Mucosa of descending colon (tissue), 3 donors: ENCODE measurements at places on chromosomes 3 and 15.

DNA sequence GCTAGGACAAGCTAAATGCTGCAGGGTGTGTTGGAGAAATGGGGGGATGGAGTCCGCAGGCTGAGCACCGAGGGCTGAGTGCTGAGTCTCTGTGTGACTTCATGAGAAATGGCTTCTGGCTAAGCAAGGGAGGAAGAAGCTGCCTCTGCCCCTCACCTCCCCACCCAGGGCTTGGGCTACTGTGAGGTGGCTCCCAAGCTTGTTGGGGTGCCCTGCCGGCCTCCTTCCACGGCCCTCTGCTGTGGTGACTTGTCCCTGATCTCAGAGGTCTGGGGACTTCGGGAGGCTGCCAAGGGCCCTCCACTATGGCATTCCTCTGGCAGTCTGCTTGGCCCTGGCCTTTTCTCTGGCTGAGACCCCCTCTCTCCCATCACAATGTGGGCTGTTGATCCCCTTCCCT lies 30.1 kb upstream of the RAD18 start:
- no peak for DNase-seq

DNA sequence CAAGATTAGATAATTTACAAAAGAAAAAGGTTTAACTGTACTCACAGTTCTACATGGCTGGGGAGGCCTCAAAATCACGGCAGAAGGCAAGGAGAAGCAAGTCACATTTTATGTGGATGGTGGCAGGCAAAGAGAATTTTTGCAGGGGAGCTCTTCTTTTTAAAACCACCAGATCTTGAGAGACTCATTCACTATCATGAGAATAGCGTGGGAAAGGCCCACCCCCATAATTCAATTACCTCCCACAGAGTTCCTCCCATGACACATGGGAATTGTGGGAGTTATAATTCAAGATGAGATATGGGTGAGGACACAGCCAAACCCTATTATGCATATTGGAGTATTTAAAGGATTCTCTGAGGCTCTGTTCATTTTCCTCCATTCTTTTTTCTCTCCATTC lies 138.7 kb upstream of the CADM2 start:
- DNase-seq, result no peak

DNA sequence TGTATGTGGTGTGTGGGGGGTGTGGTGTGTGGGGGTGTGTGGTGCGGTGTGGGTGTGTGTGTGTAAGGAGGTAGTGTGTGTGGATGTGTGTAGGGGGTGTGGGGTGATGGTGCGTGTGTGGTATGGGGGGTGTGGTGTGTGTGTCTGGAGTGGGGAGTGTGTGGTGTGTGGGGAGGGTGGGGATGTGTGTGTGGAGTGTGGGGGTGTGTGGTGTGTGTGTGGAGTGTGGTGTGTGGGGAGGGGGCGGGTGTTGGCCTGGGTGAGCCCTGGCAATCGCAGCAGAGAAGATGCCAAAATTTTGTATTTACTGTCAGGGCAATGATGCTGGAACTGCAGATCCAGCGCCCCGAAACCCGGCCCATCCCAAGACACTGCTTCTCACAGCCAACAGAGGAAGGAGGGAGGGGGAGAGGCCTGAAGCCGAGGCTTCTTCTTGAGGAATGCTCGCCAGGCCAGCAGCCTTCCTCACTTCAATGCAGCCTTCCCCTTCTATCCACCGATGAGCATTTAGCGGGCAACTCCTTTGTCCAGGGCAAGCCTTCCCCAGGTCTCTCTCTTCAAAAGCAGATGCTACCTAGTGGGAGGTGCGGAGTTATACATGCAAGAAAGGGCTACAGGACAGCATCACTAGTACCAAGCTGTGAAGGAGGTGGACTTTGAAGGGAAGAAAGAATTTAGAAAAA lies 11.9 kb upstream of the SRP14 start:
- peak; percentile 40 for DNase-seq

DNA sequence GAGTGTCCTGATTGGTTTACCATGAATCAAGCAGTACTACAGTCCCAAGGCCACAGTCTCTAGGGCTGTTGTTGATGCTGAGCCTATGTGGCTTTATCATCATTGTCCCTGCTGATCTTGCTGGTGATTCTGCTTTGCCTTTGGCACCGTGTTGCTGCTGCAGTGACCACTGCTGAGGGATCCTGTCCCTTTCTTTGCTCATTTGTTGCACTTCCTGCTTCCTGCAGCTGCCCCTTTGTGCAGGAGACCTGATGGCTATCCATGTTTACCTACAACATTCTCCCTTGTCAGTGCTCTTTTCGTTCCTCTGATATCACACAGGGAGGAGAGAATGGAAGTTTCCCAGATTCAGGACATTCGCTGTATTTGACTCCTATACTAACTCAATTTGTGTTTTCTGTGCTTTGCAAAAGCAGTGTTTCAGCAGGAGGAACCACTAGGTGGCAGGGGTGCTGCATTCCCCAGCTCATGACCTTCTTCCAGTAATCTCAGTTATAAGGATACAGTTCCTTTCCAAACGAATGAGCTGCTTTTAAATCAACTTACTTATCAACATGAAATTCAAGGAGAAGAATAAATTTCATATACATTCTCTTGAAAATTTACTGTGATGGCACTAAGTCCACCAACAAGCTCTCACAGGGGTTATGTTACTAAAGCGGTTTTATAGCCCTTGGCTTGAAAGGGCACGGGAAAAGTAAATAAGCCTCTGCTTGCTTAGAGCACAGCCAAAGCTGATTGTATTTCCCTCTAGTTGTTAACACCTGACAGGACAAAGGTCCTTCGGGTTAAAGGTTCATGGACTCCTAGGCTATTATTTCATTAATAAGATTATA lies 9.7 kb upstream of the THUMPD3 start:
- DNase-seq, result peak; percentile 56

- DNase-seq, result no peak
Observed at GRCh38 chr3:73056014-73056844, 5.2 kb upstream of the EBLN2 start.

DNA sequence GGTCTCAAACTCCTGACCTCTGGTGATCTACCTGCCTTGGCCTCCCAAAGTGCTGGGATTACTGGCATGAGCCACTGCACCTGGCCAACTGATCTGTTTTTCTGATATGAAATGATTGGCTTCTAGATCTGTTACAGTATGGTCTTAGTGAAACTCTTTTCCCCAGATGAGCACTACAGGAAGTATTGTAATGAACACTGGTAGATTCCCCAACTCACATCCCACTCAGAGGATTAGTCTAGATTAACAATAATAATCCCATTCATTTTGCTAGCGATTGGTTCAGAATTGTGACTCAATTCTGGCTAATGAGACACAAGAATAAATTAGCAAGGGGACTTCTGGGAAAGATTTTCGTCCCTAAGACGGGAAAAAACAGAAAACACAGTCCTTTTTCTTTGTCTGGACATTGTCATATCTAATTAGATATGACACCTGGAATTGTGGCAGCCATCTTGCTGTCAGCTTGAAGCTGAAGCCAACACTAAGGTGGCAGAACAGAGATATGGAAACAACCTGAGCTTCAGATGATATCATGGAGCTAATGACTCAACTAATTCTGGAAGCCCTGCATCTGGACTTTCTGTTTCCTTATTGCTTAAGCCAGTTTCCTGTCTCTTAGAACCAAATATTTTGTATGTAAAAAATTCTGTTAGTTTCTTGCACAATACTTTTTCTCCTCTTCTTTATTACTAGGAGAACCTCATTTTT lies 17.4 kb upstream of the NPTN start:
- DNase-seq, result no peak

GRCh38 chr15:56942118-56942517 lies 23.7 kb downstream of the TCF12 start:
- no peak for DNase-seq

GRCh38 chr3:32816439-32817256 lies 1.1 kb upstream of the TRIM71 start:
- DNase-seq, result no peak

GRCh38 chr3:59572106-59572505 lies 522.3 kb upstream of the CFAP20DC start:
- no peak for DNase-seq

- DNase-seq, result peak; percentile 83
Observed at GRCh38 chr15:66803182-66803729, 101.2 kb downstream of the SMAD6 start.

DNA sequence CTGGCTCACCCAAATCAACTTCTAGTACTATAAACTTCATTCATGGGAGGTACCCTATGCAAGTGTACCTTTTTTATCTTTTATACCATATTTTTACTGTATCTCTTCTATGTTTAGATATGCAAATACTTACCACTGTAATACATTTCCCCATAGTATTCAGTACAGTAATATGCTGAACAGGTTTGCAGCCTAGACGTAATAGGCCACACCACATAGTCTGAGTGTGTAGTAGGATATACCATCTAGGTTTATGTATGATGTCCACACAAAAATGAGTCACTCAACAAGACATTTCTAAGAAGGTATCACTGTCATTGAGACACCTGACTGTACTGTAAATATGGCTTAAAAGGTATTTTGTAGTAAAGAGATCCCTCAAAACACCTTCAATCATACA lies 124.7 kb downstream of the PLOD2 start:
- DNase-seq, result no peak

GRCh38 chr15:70113304-70113700 lies 15.6 kb upstream of the TLE3 start:
- peak; percentile 73 for DNase-seq

DNA sequence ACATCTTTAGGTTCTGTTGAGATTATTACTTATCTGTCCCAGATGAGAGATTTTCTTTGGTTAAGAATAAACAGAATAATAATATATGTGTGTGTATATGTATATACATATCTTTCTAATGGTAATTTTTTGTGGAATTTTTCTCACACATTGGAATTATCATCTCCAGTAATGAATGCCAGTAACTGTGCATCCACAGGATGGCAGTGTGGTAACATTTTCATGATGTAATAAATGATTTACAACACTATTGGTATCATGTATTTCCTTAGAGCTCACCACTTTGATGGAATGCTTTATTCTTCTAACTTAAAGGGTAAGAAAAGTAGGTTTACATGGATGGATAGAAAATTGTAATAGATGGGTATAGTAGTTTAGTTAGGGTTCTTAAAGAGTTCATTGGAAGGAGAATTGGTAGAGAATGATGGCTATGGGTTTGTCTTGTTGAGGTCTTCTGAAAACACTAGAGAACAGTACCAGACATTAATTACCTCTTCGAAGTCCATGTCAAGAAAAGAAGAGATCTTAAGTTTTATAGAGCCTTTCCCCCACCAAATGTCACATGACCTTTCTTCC lies 78.1 kb downstream of the STT3B start:
- DNase-seq, result no peak

- DNase-seq, result peak; percentile 34
Observed at GRCh38 chr15:88467935-88468528, 524 bp downstream of the MRPS11 start.

DNA sequence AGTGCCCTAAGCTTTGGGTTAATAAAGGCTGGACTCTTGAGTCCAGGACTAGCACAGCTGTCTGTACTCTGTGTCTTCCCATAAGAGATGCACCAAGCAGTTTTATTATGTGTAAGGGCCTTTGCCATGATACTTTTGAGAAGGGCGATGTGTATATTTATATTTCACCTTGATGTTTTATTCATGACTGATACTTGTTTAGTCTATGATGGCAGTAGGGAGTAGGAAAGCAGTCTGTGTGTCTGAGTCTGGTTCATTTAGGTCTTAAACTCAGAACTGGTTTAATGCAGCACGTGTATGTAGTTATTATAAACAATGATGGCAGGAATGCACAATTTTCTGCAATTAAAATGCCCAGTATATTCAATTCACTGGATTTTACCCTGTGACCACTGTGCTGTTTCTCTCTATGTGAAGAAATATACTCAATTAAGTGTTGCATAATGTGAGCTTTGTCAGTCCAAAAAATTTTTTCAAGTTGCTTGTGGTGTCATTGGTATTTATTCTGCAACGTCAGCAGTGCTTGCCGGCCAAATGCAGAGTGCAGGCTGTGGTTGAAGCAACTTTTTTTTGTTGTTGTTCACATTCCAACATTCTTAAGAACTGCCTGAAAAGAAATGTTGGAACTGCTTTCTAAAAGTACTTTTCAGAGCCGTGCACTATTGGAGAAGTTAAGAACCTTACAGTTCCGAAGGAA lies 423.7 kb upstream of the SEMA6D start:
- peak; percentile 55 for DNase-seq
